ENCODE measurements at places on chromosomes 6 and 20.

GRCh38 chr20:8917084-8917483 lies 151.8 kb upstream of the PLCB4 start:
- DNase-seq = no peak

GRCh38 chr20:12969071-12969669 lies 39.6 kb upstream of the SPTLC3 start:
- no peak for DNase-seq

DNA sequence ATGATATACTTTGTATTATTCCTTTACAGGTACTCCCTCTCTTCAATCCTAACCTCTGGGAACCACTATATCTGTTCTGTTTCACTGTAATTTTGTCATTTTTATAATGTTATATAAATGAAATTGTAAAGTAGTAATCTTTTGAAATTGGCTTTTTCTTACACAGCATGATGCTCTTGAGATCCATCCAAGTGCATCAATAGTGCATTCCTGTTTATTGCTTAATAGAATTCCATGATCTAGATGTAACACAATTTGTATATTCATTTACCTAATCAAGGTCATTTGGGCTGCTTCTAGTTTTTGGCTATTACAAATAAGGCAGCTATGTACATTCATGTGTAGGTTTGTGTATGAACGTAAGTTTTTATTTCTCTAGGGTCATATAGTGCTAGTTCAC lies 174.6 kb downstream of the KHDC1L start:
- DNase-seq = no peak

DNA sequence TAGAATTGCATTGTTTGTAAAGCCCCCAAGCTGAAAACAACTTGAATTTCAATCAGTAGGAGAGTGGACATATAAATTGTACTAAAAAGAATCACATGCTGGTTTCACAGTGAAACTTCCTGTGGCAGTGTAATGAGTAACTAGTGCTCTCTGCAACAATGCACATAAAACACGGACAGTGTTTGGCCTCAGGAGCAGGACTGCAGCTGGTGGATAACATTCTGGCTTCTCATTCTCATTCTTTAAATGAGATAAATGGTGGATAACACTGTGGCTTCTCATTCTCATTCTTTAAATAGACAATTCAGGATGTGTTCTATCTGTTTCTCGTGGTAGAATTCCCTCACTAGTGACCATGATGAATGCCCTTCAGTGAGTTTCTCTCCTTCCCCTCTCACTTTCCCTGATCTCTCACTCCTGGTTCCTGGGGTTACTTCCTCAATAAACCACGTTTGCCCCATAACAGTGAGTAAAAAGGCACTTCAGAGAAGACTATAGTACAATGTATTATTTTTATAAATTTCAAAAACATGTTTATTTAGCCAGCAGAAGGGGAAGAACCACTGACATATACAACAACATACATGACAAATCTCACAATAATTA lies 59.9 kb downstream of the SLC22A2 start:
- no peak for DNase-seq

DNA sequence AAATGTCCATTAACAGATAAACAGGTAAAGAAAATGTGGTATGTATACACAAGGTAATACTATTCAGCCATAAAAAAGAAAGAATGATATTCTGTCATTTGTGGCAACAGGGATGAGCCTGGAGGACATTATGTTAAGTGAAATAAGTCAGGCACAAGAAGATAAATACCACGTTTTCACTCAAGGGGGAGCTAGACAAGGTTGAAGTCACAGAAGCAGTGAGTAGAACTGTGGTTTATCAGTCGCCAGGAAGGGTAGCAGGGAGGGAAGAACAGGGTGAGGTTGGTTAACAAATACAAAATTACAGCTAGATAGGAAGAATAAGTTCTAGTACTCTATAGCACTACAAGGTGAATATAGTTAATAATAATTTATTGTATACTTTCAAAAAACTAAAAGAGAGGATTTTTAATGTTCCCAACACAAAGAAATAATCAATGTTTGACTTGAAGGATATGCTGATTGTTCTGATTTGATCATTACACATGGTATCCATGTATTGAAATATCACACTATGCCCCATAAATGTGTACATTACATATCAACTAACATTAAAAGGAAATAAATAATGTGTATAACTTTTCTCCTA lies 21.1 kb downstream of the RTN4IP1 start:
- DNase-seq = no peak

DNA sequence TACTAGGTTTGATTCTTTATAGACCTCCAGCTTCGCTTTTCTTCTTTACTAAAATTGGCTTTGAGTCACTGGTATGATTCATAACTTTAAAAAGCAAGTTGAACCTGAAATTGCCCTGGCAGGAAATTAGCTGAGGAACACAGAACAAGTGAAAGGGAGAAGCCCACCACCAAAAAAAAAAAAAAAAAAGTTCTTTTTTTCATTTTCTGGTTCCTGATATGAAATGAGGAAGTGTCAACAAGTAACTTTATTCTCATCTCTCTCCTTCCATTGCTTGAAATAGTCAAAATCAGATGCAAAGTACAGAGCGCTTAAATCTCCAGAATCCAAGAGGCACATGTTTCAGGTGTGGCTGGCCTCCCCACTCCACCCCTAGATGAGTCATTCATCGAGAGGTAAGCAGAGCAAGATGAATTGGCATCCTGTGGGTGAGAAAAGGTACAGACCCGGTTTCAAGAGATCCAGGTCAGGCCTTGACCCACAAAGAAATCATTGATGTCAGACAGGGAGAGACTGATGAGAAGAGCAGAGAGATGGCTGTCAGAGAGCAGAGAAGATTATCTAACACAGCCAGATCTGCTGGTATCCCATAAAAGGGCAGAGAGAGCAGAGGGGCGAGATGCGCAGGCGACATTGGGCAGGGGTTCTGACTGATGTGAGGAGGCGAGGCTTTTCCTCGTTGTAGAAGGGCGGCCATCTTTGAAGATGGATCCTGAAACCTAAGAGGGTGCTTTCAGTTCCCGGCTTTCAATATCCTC lies 54.8 kb upstream of the MBOAT1 start:
- no peak for DNase-seq

DNA sequence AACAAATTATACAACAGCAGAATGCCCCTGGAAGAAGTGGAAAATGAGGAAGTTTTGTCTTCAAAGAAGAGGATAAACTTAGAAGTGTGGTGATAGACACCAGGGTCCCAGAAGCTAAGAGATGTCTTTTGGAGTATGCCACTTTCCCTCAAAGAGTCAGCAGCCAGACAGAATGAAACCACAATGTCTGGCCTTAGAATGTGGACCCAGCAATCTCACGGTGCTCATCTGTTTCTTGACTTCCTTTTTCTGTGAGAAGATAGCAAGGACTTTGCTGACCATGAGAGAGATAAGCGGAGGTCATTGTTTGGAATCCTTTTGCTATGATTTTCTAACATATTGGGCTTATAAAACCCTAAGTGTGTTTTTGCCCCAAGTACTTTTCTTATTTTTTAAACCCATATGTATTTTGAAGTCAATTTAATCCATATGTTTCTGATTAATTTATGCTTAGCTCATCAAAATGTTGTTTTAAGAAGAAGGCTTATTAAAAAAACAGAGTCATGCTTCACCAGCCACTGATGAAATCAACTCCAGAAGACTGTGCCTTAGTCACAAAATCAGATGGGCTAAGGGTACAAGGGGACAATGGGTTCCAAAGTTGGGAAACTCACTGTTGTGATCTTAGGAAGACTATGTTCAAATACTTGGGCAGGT lies 451.2 kb upstream of the JAG1 start:
- no peak for DNase-seq

- peak; percentile 69 for DNase-seq
Observed at GRCh38 chr20:5001174-5002076, at the start of gene SLC23A2. TSS of gene SLC23A2 (minus strand) at chr20:5001510. CDS start at chr20:4932562, 68,948 bp downstream.

GRCh38 chr6:52138284-52138683 lies 47.9 kb upstream of the IL17A start:
- no peak for DNase-seq

GRCh38 chr20:25761596-25761995 lies 64.9 kb upstream of the ZNF337 start:
- no peak for DNase-seq

DNA sequence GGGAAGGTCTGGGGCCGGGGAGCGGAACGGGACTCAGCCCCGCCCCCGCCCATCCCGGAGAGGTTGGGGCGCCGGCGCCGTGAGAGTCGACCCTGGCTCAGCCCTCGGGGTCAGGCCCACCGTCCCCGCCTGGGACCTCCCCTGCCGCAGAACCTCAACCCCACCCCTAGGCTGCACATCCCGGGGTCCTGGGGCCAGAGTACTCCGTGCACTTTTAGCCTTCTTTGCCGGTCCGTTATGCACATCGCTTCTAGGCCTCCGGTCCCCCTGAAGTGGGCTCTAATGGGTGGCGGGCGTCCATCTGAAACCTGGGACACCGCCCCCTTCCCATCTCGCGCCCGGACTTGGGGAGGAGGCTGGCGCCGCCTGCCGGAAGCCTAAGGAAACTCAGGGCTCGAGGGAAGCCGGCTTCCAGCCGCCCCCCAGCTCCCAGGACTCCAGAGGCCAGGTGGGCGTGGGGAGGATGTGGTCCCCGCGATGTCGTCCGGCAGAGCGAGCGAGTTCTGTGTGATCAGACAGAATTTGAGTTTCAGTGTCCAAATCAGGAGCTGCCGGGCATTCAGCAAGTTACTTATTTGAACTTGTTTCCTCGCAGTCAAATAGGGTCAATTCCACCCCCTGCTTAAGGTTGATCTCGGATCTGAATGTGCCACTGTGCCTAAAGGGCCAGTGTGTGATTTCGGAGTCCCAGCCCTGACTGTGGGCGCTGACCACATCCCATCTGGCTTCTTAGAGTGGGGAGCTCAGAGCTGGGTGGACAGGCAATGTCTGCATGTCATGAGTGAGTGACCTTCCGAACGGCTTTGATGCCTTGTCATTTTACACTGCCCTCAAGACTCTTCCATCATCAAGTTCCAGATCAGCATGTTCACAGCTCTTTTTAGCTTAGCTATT lies 47.6 kb downstream of the CPXM1 start:
- peak; percentile 44 for DNase-seq

DNA sequence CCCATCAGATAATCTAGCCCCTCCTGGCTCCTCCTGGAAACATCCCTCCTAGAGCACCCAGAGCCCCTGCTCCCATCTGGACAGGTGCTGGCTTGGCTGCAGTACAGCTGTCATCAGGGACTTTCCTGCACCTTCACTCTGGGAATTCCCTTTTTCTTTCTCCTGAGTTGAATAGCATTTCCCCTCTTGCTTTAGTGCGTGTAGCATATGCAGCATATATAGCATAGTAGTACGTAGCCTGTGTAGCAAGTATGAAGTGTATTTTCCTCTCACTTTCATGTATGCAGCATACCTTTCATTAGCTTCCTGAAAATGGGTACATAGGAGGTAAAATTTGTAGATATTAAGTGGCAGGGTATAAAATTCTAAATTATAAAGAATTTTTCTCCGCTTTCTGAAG lies 352.9 kb downstream of the ESR1 start:
- DNase-seq = no peak

DNA sequence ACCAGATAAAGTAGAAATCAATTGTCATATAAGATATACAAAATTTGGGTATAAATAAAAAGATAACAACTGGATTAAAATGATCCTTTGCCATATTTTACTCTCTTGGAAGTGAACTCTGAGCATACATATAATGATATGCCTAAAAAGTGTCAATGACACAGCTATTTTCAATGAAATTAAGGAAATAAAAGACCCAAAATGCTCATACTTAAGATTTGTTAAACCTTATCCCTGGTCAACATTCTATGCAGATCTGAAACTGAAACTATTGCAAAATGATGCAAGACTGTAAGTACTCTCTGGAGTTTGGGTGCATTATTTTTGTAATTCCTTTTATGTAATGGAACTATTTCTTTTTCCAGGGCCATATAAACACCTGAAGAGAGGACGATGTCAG lies 119.0 kb upstream of the SGK1 start:
- no peak for DNase-seq

DNA sequence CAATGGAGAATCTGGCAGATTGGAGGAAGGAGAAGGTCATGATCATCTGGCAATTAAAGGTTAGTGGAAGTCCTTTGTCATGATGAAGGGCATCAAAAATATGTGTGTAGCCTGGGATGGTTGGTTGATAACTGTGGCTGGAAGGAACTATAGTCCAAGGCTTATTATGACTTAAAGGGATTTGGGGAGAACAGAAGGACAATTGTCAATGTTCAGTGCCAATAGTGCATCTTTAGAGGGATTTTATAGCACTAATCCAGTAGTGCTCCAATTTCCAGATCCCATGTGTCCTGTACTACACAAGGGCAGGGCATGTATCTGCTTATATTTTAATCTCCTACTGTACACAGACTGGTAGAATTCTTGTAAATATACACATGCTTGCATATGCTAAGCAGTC lies 5.0 kb upstream of the ZBTB24 start:
- no peak for DNase-seq
